ENCODE measurements at places on chromosomes 5 and 9. TPM values are rescaled to one million over a fixed set of nuclear protein-coding genes. Genes with fewer than 3 reads are reported as not detected.

HABP4 gene
- total RNA-seq, result 3.4 TPM

IFNA13 gene
- total RNA-seq, result not detected

CDH9 gene
- total RNA-seq, result 0.05 TPM

KIF20A gene
- 40.0 TPM for total RNA-seq

PCDHGB6 gene
- total RNA-seq, result 0.61 TPM

ARHGEF28 gene
- 7.3 TPM for total RNA-seq

GRM6 gene
- not detected for total RNA-seq

SOHLH1 gene
- total RNA-seq, result not detected

F2RL2 gene
- 1.1 TPM for total RNA-seq

ARID3C gene
- total RNA-seq, result 0.09 TPM
